Muscle of leg (tissue), 16 donors: ENCODE measurements at places on chromosomes 11 and 22. TPM values are rescaled to one million over a fixed set of nuclear protein-coding genes. Genes with fewer than 3 reads are reported as not detected.
A peak's percentile ranks its signal among the peaks of the same experiment; 100 is the strongest.

GRCh38 chr11:123247496-123247799, 52.4 kb upstream of the CLMP start:
- DNase-seq, result no peak

- no peak for DNase-seq
Measured at GRCh38 chr11:44601471-44602370, 36.3 kb downstream of the CD82 start.

- DNase-seq, result no peak
Measured at GRCh38 chr11:97140885-97141494, 751.2 kb downstream of the JRKL start.

GRCh38 chr11:36564376-36565030, 3.3 kb upstream of the RAG1 start:
- DNase-seq, result peak; percentile 81

DNA sequence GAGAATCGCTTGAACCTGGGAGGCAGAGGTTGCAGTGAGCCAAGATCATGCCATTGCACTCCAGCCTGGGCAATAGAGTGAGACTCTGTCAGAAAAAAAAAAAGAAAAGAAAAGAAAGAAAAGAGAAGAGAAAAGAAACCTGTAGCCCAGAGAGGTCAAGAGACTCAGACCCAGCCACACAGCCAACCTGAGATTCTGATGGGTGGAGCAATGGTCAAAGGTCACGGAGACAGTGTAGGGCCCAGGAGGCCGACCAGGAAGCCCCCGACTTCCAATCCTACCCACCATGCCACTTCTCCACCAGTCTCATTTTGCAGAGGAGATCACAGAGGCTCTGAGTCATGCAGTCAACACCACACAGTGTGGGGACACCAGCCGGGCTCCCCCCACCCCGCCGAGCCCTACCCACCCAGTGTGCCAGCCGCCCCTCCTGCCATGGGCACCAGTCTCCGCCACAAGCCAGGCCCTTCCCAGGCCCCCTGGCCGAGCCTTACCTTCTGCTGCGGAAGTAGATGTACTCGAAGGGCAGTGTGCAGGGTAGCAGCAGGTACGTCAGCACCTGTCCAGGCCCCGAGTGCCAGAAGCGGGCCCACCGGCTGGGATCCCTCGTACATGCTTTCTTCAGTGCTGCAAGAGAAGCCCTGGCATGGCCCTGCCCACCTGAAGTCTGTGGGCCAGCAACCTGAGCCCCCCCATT, 7.9 kb downstream of the PNPLA5 start:
- no peak for DNase-seq

DNA sequence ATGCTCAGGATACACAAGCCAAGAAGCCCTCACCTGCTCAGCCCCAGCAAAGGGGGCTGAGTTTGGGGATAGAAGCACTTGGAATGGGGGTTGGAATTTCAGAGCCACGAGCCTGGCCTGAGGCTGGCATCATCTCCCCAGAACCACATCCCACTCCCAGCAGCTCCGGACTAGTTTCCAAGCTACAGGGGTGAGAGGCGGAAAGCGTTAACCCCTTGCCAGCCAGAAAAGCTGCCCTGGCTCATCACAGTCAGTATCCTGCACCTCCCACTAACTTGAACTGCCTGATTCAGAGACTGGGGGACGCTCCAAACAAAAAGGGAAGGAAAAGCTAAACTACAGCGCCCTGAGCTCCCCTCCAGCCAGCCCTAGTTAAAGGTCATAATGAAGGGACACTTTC, 19.0 kb upstream of the CHST1 start:
- no peak for DNase-seq

- DNase-seq, result no peak
Measured at GRCh38 chr11:12461516-12461915, 84.1 kb downstream of the PARVA start.

DNA sequence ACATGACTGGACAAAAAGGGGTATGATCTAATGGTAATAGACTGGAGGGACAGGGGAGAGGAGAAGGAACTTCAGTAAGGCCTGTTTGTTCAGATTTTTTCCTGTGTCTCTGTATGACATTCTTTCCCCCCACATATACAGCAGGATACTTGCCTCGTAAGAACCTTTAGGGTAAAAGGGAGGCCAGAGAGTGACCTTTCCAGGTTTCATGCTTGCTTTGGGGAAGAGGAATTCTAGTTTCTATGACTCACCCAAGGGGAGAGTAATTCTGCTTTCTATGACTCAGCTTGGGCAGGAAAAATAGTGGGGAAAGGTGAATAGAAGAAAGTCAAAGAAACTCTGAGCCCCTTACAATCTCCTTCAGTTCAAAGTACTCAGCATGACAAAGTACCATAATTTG, 457.0 kb downstream of the DLG2 start:
- DNase-seq, result no peak

- no peak for DNase-seq
Measured at GRCh38 chr22:45314786-45315185, 5.1 kb downstream of the FAM118A start.

DNA sequence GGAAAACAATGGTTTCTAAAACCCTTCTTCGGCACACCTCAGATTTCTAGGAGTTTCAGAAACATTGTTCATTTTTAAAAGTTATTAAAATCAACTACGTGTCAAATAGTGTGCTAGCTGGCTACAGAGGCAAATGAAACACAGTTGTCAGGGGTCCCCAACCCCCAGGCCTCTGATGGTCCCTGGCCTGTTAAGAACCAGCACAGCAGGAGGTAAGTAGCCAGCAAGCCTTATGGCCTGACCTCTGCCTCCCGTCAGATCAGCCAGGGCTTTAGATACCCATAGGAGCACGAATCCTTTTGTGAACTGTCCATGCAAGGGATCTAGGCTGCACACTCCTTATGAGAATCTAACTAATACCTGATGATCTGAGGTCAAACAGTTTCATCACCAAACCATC, 648.2 kb downstream of the FAM181B start:
- no peak for DNase-seq

GRCh38 chr11:63906585-63906984, 10.4 kb downstream of the RCOR2 start:
- DNase-seq, result no peak

DNA sequence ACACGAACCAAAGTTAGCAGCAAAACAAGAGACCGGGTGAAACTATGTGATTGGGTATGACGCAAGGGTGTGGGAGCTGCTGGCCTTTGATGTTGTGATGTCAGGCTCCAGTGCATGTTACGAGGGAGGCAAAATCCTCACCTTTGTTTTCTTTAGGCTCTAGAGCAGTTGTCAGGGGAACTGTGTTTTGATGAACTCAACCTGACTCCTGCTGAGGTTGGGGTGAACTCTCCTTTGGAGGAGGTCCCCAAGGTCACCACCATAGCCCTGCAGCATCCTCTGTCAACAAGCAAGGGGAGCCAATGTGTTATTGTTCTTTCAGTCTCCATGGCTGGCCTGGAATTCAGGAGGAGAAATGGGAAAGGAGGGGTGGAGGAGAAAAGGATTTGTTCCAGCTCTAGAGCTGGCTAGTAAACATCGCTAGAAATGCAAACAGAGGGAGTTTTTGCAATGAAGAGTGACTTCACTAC, 33.8 kb downstream of the RASSF10 start:
- DNase-seq, result no peak

GRCh38 chr11:92473736-92474135, 249.1 kb downstream of the FAT3 start:
- no peak for DNase-seq

- DNase-seq, result no peak
Measured at GRCh38 chr11:13338427-13339069, 61.0 kb downstream of the BMAL1 start.

DNA sequence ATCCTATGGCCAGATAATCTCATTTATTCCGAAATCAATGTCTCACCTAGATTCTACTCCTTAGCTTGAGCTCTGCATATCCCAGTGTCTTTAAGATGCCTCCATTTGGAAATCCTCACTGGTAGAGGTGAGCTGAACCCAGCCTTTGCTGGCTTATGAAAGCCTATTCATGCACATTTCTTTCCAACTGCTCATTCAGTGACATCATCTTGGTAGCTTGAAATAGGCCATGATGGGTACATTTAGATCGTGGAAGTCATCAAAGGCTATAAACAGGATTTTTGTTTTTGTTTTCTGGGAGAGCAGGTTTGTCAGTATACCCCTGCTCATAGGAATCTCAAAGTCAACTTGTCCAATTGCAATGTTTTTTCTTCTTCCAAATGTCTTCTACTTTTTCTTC, 6.0 kb downstream of the NXPE1 start:
- DNase-seq, result no peak

DNA sequence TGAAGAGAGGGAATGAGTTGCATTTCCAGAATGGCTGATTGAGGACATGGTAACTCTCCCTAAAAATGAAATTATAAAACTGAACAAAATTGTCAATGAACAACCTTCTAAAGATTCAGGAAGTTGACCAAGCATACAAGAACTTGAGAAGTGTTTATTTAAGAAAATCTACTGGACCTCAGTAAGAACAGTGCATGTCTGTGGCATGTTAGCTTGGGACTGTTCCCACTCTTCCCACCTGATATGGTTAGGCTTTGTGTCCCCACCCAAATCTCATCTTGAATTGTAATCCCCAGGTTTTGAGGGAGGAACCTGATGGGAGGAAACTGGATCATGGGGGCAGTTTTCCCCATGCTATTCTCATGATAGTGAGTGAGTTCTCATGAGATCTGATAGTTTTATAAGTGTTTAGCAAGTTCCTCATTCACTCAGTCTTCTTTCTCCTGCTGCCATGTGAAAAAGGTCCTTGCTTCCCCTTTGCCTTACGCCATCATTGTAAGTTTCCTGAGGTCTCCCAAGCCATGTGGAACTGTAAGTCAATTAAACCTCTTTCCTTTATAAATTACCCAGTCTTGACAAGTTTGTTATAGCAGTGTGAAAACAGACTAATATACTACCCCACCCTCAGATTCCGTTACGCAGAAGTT, 15.4 kb downstream of the MS4A13 start:
- DNase-seq, result no peak

- DNase-seq, result peak; percentile 0
Measured at GRCh38 chr11:8442301-8442700, 151.7 kb downstream of the STK33 start.

DNA sequence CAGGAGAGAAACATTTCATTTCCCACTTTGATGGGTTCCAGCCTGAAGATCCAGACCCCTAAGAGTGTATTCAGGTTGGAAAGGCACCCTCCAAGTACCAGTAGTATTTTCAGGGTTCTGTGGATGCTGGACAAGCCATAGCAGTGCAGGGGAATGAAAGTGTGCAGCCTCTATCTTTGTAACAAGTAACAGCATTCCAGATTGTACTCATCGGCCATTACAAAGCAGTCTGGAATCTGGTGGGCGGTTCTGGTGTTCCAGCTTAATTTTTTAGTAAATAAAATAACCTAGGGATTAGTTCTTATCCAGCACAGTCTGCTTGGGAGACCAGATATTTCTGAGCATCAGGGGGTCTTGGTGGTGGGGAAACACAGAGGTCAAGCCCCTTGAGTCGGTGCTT, 22.6 kb downstream of the APLNR start:
- DNase-seq, result peak; percentile 69

DNA sequence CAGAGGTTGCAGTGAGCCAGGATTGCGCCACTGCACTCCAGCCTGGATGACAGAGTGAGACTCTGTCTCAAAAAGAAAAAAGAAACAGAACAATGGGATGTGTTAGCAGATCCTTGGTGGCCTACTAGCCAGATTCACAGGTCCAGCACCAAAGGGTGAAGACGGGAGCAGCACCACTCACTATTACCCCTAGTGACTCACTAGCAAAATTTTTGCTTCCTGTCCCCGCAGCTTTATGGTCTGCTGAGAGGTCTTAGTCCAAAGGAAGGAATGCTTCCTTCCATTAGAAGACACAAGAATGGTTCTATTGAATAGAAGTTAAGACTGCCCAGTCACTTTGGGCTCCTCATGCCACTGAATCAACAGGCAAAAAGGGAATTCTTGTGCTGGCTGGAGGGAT, 35.9 kb upstream of the NUP50 start:
- DNase-seq, result no peak

GRCh38 chr11:65209711-65210360, 28.1 kb downstream of the CAPN1 start:
- no peak for DNase-seq

DNA sequence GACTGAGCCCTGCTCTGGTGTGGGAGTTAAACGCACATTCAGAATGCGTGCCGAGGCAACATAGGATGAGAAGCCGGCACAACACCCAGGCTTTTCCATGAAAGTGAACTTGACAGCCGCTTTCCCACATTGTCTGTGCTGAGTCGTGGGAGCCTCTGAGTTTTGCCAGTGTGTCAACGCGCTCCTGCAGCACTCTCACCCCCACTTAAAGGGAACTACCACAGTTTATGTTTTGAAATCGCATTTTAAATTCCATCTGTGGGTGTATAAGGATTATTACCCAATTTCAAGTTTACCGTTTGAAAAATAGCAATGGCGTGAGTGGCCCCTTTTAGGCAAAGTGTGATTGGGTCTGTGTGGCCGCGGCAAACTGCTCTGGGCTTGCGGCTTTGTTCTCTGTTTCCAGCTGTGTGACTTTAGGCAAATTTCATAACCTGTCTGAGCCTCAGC, 81.5 kb downstream of the FBLN1 start:
- no peak for DNase-seq

DNA sequence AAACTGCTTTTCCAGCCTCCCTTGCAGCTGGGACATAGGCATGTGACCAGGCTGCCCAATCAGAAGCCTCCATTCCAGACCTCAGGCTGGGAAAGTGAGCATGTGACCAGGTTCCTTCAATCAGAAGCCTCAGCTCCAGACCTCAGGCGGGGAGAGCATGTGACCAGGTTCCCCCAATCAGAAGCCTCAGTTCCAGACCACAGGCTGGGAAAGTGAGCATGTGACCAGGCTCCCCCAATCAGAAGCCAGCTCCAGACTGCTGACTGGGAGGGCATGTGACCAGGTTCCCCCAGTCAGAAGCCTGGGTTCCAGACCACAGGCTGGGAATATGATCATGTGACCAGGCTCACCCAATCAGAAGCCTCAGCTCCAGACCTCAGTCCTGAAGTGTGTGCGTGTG, 11.7 kb upstream of the IL2RB start:
- no peak for DNase-seq

Gene KLHDC7B
- not detected for total RNA-seq

Gene INPP5J
- 0.35 TPM for total RNA-seq

Gene BBOX1
- 0.18 TPM for total RNA-seq

Gene OR52I2
- total RNA-seq, result not detected

Gene RNF121
- 24.8 TPM for total RNA-seq

Gene AMOTL1
- 53.9 TPM for total RNA-seq

Gene CFAP68
- 16.3 TPM for total RNA-seq

Gene TRIM64
- not detected for total RNA-seq

Gene LAYN
- 9.8 TPM for total RNA-seq

Gene TIMP3
- total RNA-seq, result 96.6 TPM

Gene BIRC3
- 0.98 TPM for total RNA-seq

Gene TIMM10B
- total RNA-seq, result 19.8 TPM

Gene TENM4
- 11.8 TPM for total RNA-seq

Gene OR4A16
- not detected for total RNA-seq

Gene F2
- 0.13 TPM for total RNA-seq
